ENCODE measurements at places on chromosomes 3 and 15.
A peak's percentile ranks its signal among the peaks of the same experiment; 100 is the strongest.

DNA sequence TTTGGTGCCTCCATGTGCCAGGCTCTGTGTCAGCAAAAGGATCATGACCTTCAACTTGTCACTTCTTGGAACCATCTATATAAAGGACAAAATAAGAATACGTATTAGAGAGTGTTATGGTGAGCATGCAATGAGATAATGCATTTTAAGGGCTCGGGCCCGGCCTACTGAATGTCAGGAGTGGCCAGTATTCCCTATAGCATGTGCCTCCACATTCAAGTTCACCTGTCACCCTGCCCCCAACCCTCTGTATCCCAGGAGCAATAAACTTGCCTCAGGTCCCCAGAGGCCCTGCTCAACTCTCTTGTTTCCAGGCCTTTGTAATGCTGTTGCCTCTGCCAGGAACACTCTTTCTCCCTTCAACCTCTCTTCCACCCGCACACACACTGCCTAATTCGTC is 90.2 kb upstream of the SLC6A11 start:
- no peak for DNase-seq

DNA sequence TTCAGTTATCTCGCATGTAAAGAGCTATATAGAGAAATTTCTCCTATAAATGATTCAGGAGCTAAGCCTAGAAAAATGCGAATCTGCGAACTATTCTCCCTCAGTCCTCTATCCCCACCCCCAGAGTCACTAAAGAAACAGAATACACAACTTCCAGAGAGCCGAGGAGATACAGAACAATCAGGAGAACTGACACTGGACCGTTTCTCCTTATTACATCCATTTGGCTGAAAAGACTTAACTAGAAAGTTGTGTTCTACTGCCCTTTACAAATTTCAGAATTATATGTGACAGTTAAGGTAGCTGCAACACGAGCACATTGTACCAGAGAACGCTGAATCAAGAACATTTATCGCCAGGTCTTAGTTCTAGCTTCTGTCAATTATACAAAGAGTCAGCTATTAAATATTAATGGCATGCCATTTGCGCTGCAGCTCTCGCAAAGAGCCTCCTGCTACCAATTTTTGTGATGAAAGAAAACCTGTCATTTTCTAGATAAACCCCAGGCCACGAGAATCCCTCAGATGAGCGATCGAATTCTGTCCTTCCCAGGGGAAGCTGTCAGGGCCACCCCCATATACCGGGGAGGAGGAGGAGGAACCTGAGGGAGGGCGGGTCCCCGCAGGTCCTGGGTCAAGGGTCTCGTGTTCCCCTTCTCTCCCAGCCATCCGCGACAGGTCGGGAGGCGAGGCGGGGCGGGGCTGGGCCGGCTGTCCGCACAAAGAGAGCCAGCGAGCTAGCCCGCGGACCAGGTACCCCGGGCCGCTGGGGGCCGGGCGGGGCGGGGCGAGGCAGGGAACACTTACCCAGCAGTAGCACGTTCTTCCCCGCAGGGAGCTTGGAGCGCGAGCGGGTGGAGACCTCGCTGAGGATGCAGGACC is 878 bp downstream of the DYNC1LI1 start:
- DNase-seq = peak; percentile 41

GRCh38 chr3:11290743-11291680 is 18.8 kb downstream of the ATG7 start:
- DNase-seq = peak; percentile 76

DNA sequence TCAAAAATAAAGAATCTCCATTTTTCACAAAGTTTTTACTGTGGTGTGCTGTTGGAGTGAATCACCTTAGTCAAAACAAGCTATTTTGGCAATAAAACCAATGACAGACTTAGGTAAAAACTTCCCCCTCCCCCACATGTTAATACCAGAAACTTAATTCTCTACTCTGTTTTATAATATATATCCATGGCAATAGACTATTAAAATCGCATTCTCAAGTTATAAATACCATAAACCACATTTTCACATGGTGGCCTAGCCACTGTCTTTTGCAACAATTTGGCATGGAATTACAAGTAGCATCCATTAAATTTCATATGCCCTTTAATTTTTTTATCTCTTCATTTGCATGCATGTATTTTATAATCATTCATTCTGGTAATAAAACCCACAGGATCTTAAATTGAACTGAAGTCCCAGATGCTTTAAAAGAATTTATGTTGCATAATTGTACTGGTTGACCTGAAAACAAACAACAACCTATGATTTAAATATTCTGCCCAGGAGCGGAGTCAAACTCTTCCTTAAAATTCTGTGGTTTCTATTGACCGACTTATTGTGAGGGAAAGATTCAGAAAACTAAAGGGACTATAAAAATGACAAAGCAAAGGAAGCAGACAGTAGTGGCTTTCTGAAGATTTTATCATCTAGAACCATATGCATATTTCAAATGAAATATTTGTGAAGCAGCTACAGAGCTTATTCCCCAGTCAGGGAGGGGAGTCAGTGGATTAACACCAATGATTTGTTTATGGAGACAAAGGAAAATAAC is 229.0 kb upstream of the TBL1XR1 start:
- DNase-seq = no peak

DNA sequence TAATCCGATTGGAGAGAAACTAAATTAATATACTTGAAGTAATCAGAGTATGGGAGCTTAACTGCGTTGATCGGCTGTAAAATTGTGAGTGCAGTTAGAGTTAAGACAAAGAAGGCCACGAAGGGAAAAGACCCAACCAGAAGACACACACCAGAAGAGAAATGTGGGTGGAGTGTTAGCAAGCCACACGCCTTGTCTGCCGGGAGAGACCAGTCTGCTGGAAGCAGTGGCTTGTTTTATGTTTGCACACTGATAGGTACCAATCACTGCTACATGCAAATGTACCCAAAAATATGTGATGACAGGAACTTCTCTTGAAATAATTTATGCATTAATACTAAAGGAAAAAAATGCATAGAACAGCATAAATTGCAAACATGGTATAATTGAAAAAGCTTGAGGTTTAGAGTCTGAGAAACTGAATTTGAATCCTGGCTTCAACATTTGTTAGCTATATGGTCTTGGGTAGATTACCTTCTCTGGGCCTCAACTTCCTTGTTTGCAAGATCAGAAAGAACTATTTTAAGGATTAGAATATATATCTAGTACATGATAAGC is 23.1 kb downstream of the EEFSEC start:
- DNase-seq = no peak

GRCh38 chr3:12427551-12427950 is 56.7 kb upstream of the TSEN2 start:
- no peak for DNase-seq

GRCh38 chr15:67013696-67014095 is 51.7 kb upstream of the SMAD3 start:
- DNase-seq = no peak

GRCh38 chr3:124992041-124992440 is 57.5 kb upstream of the MUC13 start:
- DNase-seq = no peak

- no peak for DNase-seq
Observed at GRCh38 chr15:41401904-41402267, 410 bp downstream of the NDUFAF1 start.

- DNase-seq = no peak
Observed at GRCh38 chr3:65593780-65594752, 444.7 kb downstream of the MAGI1 start.

DNA sequence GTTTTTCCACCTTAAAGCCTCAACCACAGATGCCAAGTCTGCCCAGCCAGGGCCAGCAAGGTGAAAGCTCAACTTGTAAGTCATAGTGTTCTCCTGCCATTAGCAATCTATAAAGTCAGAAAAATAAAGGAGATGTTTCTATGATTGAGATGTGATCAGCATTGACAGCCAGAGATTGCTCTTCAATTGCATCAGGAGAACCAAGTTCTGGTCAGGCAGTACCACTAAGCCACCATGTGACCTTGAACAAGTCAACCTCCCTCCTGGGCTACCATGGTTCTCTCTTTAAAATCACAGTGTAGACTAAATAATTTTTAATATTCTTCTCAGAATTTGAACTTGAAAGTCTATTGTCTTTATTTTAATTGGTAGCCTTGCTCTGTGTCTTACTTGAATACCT is 220.3 kb upstream of the HES1 start:
- no peak for DNase-seq

GRCh38 chr3:95476534-95476933 is 1337.9 kb upstream of the EPHA6 start:
- DNase-seq = no peak

GRCh38 chr3:71063773-71064290 is 519.7 kb downstream of the FOXP1 start:
- DNase-seq = no peak

DNA sequence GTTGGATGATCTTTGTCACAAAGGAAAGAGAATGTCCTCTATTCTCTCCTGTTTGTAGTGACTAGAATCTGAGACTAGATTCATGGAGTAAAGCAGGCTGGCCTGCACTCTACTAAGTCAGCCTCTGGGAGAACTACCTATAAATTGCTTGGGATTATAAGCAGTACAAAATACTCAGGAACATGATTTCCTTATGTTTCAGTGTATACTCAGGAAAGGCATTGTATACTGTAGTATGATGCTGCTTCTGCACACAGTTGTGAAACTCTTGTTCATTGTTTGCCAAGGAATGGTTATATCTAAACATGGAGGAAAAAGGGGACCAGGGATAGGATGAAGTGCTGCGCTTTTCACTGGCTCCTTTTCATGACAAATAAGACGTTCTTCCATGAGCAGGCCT is 49.2 kb downstream of the OXSR1 start:
- DNase-seq = no peak

- DNase-seq = no peak
Observed at GRCh38 chr3:84292128-84292527, 666.7 kb upstream of the CADM2 start.

GRCh38 chr15:36738817-36739216 is 159.4 kb downstream of the CDIN1 start:
- no peak for DNase-seq

GRCh38 chr15:50546566-50546965 is at the start of gene USP50:
Gene USP50 (minus strand): TSS chr15:50546666. CDS start chr15:50546525, 141 bp downstream.
- DNase-seq = no peak

GRCh38 chr3:170044271-170044670 is 6.5 kb downstream of the GPR160 start:
- DNase-seq = no peak

- DNase-seq = no peak
Observed at GRCh38 chr3:178297199-178297598, 239.0 kb upstream of the KCNMB2 start.

- no peak for DNase-seq
Observed at GRCh38 chr3:60055765-60056164, 1005.9 kb upstream of the CFAP20DC start.

DNA sequence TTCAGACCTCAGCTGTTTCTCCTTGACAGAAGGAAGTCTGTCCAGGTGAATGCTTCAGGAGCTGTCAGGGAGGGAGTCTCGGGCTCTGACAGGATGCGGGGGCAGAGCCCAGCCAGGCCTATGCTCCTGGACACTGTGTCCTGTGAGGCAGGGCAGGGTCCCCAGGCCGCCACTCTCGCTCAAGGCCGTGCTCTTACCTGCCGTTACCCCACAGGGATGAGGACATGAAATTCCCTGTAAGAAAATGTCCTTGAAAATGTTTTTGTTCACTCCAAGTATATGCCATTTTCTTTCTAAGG is 63.9 kb downstream of the BOC start:
- no peak for DNase-seq

DNA sequence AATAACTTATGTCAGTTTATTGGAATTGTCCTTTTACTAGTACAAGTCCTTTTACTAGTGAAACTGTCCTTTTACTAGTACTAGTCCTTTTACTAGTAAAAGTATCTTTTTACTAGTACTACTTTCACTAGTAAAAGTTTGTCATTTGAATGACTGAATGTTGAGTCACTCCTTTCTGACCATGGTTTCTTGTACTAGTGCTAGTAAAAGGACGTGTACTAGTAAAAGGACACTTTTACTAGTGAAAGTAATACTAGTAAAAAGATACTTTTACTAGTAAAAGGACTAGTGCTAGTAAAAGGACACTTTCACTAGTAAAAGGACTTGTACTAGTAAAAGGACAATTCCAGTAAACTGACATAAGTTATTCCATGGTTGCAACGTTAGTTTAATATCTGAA is 96.3 kb downstream of the ZMAT3 start:
- no peak for DNase-seq

DNA sequence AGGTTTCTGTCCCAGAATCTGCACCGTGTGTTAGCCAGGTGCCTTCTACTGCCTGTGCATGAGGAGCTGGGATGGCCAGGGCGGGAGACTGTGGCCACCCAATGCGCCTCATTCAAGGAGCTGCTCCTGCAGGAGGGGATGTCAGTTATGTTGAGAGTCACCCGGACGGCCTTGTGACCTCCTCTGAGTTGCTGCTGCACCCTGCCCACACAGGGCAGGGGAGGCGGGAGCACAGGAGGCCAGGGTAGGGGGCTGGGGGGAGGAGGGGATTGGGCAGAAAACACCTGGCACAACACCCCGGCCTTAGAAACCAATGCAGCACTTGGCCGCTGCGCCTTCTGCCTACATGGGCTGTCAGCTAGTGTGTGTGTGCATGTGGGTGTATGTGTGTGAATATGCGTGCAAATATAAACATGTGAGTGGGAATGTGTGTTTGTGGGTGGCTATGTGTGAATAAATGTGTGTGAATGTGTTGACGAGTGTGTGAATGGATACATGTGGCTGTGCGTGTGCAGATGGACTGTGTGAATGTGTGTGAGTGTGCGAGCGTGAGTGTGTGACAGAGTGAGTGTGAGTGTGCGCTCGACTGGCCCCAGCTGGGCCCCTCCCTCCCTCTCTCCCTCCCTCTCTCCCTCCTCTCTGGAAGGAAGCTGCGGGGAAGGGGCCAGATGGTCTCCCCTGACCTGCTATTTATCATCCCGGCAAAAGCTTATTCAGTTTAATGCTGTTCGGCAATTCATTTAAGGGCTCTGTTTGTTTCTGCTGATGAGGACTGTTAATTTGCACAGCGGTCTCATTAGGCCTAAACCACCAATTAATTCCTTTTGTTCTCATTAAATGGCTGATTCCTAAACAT is 106.9 kb downstream of the TLE3 start:
- no peak for DNase-seq

DNA sequence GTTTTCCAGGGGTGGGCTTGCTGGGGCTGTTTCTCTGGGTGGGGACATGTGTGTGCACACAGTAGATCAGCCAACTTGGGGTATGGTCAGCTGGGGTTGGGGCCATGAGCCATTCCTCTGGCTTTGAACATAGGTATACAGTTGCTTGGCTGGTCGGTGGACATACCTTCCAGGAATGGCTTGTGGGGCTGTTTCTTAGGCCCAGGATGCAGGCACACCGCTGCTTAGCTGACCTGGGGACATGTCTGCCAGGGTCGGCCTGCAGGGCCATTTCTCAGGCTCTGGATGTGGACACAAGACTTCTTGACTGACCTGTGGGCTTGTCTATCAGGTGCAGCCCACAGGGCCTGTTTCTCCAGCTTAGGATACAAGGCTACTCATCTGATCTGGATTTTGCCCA is 130.6 kb downstream of the DOCK3 start:
- no peak for DNase-seq

DNA sequence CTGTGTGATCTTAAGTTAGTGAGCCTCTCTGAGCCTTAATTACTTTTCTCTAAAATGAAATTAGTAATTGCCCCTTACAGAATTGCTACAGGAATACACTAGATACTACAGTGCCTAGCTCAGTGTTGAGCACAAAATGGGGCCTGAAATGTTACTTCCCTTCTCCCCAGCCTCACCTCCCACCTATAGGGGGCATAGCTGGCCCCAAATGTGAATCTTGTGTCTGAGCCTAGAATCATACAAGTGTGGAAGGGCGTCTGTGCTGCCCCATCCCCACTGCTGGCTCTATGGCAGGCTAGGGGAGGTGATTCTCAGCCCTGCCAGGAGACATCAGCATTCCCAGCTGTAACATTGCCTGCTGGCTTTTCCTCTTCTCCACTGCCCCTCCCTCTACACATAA is 42.7 kb downstream of the IFT122 start:
- DNase-seq = no peak

Measured in HFFc6 (cell line).